ENCODE measurements at places on chromosomes 1 and 21.

DNA sequence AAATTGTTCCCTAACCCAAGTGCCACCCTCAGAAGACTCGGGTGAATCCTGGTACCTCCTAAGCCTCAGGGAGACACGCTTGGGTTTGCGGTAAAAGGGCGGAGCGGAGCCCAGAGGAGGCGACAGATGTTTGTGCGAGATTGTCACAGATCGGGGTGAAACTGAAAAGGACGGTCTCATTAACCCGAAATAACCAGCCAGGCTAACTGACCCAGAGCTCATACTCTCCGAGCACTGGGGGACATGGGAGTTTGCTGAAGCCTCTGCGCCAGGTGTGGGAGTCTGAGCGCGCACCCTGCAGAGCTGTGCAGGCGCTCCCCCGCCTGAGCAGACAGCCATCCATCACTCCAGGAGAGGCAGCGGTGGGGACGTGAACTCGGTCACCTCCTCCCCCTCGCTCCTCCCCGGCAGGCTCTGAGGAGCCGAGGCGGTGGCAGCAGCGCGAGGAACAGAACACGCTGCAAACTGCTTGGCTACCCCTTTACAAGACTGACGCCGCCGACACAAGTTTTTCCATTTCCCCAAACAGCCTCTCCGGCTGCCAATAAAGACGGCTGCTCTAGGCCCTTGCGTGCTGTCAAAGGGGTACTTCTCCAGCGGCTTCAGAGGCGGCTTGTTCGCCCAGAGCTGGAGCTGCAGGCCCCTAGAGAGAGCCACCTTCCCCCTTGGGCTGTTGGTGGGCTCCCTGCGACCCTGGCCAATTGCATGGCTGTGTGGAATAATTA lies 43.5 kb downstream of the RRAGC start:
- DNase-seq: no peak

DNA sequence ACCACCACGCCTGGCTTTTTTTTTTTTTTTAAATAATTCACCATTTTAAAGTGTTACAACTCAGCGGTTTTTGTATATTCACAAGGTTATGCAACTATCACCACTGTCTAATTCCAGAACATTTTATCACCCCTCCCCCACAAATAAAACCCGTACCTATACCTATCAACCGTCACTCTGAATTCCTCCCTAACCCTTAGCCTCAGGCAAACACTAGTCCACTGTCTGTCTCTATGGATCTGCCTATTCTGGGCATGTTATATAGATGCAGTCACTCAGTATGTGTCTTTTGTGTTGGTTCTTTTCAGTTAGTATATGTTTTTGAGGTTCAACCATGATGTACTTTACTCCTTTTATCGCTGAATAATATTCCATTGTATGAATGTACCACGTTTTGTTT lies 19.3 kb upstream of the GRHL3 start:
- DNase-seq: no peak

- no peak for DNase-seq
These were observed 150.1 kb upstream of the ZNF644 start for GRCh38 chr1:91171898-91172297.

GRCh38 chr1:35202048-35202719 lies 9.2 kb upstream of the SFPQ start:
- peak; percentile 83 for DNase-seq

GRCh38 chr1:186670297-186671135 lies 9.7 kb downstream of the PTGS2 start:
- no peak for DNase-seq

DNA sequence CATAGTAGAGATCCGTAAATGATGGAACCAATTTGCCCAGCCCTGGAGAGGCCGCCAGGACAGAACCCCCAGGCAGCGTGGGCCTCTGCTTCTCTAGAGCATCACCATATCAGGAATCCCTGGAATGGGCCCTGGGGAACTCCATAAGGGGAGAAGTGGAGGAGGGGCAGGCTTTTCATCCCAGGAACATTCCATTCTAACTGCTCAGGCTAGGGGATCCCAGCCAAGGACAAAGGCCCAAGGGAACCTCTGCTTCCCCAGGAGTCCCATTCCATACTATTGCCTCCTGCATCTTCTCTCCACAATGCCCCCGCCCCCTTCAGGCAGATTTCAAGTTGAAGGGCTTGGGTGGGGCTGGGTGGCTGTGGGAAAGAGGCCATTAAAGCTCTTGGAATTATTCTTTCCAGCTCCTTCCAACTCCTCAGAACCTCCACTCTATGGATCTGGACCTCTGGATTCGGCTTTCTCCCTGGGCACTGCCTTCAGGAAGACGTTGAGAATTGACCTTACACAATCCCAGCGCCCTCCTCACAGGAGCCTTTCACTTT lies 6.0 kb downstream of the TRNP1 start:
- DNase-seq: peak; percentile 92

DNA sequence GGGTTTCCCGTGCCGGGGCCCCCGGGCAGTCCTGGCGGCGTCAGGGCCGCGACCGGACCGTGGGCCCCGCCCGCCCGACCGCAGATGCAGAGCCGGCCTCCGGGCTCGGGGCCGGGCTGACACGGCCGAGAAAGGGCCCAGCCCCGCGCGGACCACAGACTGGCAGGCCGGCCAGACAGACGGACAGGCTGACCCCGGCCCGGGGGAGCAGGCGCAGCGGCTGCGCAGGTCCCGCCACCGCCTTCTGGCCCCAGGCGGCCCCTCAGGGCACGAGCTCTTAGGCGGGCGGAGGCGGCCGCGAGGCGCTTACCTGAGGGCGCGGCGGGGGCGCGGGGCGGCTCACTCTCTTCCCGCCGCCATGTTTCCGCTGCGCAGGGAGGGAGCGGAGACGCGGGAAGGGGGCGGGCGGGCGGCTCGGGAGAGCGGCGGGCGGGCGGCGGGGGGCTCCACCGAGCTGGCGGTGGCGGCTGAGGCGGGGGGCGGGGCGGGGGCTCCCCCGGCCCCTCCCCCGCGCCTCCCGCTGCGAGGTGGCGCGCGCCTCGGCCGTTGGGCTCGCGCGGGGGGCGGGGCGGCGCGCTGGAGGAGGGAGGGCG lies at the start of gene SCMH1:
TSS of gene SCMH1 (minus strand) at position 558 of the 593 bp plus-strand sequence. CDS start 56,173 bp downstream, outside the sequence.
- DNase-seq: peak; percentile 29

Data from LHCN-M2 (cell line).